ENCODE measurements at places on chromosomes 2 and 18.

GRCh38 chr2:29894822-29895614, 26.4 kb downstream of the ALK start:
- DNase-seq: no peak

DNA sequence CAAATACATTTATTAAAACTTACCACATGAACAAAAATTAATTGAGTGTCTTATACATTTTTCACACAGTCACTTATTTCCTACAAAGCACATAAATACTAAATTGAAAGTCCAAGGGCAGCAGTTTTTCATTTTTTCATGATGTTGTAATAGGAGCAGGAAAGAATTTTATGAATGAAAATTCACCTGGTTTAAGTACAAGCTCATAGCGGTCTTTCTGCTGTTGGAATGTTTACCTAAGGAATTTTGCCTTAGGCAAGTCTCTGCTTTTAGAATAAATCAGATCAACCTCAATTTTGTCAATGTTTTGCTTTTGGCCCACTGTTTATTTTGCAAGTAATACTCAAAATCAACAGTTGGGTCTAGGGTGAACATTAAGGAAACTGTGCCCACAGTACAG, 40.0 kb downstream of the ETAA1 start:
- no peak for DNase-seq

- DNase-seq: no peak
Observed at GRCh38 chr2:3396920-3397559, 17.5 kb downstream of the TRAPPC12 start.

GRCh38 chr2:167504061-167504460, 615.8 kb downstream of the XIRP2 start:
- no peak for DNase-seq

DNA sequence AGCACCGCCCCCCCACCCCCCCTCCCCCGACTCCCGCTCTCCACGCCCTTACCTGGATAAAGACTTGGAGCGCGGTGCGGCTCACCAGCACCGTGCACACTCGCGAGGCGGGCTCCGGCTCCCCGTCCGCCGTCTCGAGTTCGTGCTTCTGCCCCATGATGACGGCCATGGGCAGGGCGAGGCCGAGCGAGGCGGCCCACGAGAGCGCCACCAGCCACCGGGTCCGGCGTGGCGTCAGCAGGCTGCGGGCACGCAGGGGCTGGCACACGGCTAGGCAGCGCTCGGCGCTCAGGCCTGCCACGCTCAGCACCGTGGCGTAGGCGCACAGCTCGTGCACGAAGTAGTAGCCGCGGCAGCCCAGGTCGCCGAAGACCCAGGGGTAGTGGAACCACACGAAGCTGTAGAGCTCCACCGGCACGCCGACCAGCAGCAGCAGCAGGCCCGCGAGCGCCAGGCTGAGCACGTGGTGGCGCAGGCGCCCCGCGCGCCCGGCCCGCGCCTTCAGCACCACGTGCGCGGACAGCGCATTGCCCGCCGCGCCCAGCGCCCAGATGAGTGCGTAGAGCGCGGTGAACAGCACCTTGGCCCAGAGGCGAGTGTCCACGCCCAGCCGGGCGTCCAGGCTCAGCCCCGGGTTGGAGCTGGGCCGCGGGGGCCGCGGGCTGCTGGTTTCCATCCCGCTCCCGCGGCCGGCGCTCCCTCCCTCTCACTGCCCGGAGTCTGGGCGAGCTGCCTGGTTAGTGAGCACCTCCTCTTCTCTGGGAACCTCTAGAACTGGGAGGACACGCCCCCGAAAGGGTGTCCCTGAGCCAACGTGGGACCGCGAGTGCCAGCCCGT, at the start of gene NTSR2:
NTSR2 (minus strand) TSS at position 742 of the 838 bp plus-strand sequence; CDS start at position 676, 66 bp downstream.
- peak; percentile 31 for DNase-seq

DNA sequence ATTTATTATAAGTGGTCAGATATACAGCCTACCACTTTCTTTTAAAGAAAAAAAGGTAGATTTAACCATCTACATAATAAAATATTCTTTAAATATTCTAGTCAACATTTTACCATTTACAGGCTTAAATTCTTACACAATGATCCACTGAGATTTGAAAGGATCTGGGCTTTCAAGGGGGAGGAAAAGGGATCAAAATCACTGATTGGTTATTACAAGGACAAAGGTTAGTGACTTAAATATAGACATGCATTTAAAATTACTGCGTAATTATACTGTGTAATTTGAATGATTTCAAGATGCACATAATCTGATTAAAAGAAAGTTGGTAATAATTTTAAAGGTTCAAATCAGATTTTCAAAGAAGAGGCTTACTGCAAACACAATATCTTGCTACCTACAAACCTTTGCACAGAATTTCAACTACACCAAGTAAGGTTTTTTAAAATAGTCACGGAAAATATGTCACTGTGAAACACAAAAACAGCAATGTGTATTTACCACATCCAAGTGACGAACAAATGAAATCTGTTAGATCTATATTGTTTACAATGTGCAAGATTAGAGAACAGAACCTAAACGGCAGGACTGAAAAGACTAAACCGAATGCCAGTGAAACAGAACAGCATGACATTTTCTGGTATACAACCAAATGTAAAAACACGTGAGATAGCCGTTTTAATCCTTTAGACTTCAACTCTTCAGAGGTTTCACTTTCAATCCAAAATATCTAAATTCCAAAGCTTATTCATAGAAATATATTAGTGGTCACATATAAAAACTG, 40.8 kb downstream of the RTN4 start:
- DNase-seq: no peak

DNA sequence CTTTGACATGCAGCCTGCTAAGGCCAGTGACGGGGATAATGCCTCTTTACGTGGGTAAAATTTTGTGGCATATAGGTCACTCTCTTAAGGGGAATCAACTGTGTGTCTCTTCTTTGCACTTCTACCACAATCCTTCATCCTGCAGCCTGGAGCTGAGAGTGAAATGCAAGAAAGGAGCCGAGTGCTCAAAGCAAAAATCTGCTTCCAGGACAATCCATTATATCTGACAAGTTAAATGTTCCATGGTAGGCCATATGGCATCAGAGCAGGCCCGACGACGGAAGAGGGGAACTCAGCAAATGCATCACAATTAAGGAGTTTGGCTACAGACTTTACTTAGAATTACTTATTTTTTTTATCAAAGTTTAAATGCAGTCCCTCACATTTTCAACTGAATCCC, 171.2 kb downstream of the TCF4 start:
- no peak for DNase-seq

- no peak for DNase-seq
Observed at GRCh38 chr2:263022-263738, 652 bp downstream of the SH3YL1 start.

GRCh38 chr2:157245846-157246764, 11.4 kb upstream of the GALNT5 start:
- DNase-seq: peak; percentile 51

DNA sequence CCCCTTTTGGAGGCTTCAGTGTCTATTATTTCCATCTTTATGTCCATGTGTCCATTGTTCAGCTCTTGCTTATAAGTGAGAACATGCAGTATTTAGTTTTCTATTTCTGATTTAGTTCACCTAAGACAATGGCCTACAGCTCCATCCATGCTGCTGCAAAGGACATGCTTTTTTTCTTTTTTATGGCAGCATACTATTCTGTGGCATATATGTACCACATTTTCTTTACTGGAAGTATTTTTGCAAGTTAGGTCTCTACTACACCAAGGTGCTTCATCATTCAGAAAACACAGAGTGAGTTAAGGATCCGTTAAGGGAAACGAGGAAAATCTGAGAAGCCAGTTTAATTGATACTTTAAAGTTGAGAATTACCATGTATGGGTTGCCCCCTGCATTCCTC, 297.2 kb downstream of the CDCA7 start:
- no peak for DNase-seq

DNA sequence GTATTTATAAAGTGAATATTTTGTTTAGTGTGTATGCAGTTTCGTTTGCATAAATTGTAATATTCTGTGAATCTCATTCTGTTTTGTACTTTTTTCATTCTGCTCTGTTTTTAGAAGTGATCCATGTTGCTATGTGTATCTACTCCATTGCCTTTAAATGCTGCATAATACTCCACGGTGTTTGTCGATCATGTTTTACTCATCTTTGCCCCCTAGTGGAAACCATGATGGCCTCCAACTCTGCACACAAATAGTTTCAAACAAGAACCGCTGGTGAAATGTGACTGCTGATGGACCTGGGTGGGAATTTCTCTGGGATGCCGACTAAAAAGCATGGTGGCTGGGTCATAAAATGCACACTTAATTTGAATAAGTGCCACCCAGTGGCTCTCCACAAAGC, 32.0 kb upstream of the SKOR2 start:
- no peak for DNase-seq

DNA sequence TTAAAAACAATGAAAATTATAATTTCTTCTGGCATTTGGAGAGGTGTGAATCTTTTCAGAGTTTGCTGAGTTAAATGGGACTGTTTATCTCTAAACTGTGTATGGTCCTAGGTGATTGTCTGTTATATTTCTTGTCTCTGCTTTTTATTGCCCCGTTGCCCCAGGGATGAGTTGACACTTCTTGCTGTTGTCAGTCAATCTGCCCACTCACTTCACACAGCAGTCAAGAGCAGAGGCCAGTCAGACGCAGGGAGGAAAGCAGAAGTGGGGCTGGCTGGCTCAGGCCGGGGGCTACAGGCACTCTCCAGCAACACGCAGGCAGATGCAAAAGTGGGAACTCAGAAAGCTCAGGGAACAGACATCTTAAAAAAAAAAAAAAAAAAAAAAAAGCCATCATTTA, 365.2 kb downstream of the CLIP4 start:
- DNase-seq: no peak

Measured in activated CD4-positive, alpha-beta T cell treated with anti-CD3 and anti-CD28 coated beads, Interleukin-2, amount 50 U/mL, for 48 hours (primary cell).